ENCODE measurements at places on chromosomes 12 and 14. TPM values are rescaled to one million over a fixed set of nuclear protein-coding genes. Genes with fewer than 3 reads are reported as not detected.
A peak's percentile ranks its signal among the peaks of the same experiment; 100 is the strongest.

GRCh38 chr14:33972583-33973081 is 21.8 kb upstream of the EGLN3 start:
- DNase-seq, result no peak

The FERMT2 gene
- 46.5 TPM for total RNA-seq

DNA sequence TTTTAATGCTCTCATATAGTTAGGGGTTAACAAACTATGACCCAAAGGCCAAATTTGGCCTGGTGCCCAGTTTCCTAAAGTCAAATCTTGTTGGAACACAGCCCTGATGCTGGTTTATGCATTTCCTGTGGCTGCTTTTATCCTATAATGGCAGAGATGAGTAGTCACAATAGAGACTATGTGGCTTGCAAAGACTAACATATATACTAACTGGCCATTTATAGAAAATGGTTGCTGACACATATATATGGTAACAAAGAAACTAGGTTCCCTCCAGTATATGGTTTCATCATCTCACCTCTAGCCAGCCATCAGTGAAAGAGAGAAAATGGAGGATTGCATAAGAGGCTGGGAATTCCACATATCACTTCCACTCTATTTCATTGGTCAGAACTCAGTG is 10.8 kb downstream of the NAV3 start:
- DNase-seq, result peak; percentile 30

GRCh38 chr14:76228138-76228537 is 76.4 kb downstream of the GPATCH2L start:
- no peak for DNase-seq

DNA sequence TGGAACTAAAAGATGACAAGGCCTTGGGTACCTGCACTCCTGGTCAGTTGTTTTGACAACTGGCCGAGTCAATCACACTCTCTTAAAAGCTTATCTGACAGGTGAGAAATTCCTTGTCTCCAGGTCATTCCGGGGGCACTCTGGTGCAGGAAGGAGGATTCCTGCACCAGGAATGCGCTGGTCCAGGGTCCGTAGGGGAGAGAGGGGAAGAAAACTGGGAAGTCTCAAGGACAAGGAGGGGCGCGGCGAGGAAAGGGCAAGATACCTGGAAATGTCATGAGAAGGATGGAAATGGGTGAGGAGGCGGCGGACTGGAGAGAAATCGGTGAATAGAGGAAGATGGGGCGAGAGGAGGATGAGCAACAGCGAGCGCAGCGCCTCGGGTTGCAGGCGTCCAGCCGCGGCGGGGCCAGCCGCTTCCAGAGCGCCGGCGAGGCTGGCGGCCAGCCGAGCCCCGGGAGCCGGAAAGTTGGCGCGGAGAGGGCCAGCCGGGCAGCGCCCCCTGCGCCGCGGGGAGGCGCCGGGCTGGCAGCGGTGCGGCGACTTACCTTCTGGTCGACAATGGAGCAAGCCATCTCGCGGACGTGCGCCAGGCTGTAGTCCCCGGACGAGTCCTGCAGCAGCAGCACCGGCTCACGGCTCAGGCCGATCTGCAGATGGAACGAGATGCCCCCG is 809 bp downstream of the PRKD1 start:
- peak; percentile 62 for DNase-seq
